CD8-positive, alpha-beta T cell (primary cell): ENCODE measurements at places on chromosomes 11 and 22.

DNA sequence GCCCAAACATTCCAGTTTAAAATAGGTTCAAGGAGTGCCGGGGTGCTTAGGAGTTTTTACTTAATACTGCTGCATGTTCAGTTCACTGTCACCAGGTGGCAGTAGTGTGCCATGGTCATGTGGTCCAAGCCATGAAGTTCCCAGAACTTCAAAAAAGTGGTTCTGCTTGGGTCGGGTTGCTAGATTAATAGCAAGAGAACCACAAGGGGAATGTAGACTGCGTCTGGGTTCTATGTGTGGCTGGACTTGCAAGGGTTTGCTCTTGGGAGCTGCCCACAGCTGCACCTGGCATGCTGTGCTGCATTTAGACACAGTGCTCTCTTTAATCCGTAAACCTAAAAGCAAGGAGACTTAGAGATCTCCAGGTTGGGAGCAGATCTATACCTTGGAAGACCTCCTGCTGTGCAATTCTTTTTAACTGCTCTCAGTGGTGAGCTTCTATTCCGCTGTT lies 6.5 kb upstream of the SPON1 start:
- peak; percentile 61 for DNase-seq

DNA sequence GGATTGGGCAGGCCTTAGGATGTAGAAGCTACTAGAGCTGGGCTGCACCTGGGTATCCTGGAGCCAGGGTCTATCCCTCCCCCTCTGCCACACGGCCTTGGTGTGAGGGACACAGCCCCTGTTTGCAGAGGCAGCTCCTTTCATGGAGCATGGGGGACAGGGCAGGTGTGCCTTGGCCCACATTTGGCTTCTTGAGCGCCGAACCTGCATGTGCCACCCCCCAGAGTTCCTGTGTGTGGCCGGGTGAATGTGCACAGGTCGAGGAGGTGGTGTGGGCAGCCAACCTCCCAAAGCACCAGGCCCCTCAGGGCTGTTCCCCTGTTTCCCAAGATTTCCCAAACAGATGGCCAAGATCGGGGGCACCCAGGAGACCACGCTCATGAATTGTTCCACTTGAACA lies 7.9 kb upstream of the KCNQ1OT1 start:
- no peak for DNase-seq

GRCh38 chr11:2305140-2305778 lies 3.4 kb downstream of the TSPAN32 start:
- DNase-seq, result peak; percentile 93

GRCh38 chr11:119545978-119546915 lies 123.3 kb upstream of the THY1 start:
- DNase-seq, result no peak

- DNase-seq, result no peak
These were observed 24.1 kb downstream of the CTSC start for GRCh38 chr11:88313441-88313840.

- DNase-seq, result no peak
These were observed 55.5 kb downstream of the PDHX start for GRCh38 chr11:34971928-34972327.
